ENCODE measurements at places on chromosomes 11 and 22.

- peak; percentile 27 for DNase-seq
Measured at GRCh38 chr22:27801202-27801615, 347 bp downstream of the MN1 start.

DNA sequence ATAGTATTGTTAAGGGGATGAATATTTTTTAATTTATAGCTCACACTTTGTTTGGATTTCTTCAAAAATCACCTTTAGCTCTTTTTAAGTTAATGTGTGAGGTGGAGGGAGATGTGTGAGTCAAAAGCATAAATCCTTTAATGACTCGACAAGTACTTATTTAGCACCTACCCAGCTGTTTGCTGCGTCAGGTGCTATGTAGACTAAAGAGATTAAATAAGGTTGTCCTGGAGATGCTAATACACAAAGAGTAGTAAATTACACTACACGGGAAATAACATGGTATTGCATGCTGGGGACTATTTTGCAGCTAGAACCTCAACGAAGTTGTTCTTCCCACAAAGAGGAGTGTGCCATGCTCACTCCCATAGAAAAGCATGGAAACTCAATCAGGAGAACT is 583.3 kb upstream of the TENM4 start:
- DNase-seq: no peak

DNA sequence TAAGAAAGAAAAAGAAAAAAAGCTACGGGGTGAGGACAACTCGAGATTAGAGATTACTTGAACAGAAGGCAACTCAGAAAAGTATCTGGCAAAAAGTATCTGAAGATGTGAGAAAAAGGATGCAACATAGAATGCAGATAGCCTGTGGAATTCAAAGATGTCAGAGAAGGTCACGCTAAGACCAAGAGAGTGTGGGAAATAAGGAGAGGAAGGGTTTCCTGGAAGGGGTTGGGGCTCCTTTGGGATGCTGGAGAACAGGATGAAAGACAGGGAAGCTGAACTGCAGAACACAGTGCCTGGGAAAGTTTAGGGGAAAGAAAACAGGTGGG is 1.2 kb downstream of the GUCY1A2 start:
- DNase-seq: no peak

DNA sequence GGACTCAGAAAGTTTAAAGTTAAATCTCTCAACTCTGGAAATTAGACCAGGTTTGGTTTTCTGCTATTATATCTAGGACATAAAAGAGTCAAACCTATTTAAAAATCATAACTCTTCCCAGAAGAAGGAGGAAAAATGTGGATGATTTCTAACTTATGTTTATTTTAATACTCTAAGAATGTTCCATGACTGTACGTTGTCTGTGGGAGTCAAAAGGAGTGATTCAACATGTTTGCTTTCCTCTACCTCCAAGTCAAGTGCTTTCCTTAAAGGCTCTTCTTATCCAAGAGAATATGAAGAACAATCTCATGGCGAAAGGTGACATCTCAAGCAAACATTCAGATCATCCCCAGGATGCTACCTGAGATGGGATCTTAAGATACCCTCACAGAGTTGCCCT is 21.6 kb downstream of the OR51E1 start:
- no peak for DNase-seq

DNA sequence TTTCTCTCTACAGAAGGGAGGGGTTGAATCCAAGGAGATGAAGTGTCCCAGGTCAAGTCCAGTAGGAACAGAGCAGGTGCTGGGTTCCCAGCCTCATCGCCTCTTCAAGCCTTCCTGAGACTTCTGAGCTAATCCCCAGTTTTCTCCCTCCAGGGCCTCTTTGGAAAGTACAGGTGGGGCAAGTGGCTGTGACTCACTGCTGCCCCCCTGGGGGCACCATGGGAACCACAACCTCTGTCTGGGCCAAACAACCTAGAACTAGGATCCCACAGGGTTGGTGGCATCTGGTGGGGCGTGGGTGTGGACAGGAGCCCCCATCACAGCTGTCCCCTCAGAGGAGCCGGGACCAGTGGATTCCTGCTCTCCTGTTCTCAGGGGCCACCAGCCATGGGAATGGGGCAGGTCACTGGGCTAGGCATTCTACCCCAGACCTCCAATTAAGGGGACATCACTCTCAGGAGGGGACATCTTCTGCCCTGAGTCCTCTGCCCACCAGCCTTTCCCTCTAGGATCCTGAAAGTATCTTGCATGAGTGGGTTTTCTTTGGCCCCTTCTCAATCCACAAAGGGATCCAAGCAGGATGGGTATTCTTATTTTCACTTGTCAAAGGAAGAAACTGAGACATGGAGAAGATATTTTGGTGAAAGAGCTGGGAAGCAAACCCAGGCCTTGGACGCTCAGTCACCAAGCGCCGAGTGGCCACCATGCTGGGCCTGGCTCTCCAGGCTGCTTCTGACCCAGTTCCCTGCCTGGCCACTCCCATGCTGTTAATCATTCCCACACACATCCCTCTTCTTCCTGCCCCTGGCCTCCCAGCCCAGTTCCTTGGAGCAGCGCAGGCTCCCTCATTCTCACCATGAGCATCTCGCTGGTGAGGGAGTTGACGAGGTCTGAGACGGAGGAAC is 23.8 kb downstream of the LRRC10B start:
- DNase-seq: peak; percentile 58

Data from SW480 (cell line).